ENCODE measurements at places on chromosomes 11 and 22. TPM values are rescaled to one million over a fixed set of nuclear protein-coding genes. Genes with fewer than 3 reads are reported as not detected.

POTEH gene
- total RNA-seq, result not detected

DNA sequence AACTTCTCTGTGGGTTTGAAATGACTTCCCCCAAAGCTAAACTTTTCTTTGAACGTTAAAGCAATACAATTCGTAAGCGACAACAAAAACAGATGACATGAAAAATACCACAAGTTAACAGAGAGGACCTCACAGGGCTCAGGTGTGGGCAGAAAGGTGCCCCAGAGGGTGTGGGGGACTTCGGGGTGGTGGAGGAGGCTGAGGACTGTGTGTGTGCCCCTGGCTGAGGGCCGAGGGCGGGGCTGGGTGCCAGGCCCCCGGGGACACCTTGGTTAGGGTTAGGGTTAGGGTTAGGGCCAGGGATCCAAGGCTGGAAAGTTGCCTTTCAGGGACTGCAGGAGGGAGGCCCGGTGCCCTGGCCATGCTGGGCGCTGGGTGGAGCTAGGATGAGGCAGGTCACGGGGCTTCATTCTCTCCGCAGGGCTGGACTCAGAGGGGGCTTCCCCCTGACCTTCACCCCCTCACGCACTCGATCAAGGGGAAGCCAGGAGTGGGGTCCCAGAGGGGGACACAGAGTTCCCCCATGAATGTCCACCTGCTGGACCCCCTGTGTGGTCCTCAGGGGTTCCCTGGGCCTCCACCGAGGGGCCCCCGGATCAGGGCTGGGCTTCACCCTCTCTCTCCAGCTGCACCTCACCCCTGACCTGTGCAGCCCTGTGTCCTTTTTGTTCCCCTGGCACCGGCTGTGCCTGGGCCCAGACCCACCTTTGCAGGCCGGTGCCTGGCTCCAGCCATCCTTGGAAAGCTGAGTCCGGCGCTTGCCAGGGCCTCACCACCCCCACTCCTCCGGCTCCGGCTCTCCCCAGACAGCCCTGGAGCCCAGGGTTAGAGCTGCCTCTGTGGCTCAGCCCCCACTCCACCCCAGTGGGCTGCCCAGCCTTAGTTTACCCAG is 7.0 kb downstream of the TNNI2 start:
- peak; percentile 23 for DNase-seq

DNA sequence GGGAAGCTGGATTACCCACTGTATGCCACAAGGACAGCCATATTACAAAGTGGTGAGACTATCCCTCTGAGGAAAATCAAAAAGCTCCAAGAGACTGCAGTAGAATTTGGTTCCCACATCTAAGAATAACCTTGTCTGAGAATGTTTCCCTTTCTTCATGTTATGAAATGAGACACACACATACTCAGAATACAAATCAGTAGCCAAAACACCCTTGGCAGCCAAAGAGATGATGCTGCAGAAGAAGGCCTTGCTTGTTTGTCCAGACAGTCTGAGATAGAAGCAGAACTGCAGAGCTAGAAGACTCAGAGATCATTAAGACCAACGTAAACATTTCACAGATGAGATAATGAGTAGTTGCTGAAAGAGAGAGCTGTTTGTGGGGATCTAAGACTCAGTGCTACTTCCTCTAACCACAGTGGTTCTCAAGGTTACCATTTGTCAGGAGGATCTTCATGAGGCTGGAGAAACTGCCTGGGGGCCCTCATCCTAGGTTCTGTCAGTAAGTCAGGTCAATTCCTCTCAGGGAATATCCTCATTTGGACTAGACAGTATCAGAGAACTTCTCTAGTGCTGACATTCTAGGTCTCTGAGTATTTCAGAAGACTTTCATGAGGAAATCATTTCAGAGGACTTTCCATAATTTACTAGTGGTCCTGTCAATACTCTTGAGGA is 38.9 kb downstream of the RELT start:
- no peak for DNase-seq

GRCh38 chr22:42227435-42227834 is 43.0 kb downstream of the TCF20 start:
- no peak for DNase-seq

OR52A5 gene
- total RNA-seq, result not detected

- no peak for DNase-seq
These were observed 15.8 kb downstream of the CYB5R2 start for GRCh38 chr11:7657306-7658025.

DNA sequence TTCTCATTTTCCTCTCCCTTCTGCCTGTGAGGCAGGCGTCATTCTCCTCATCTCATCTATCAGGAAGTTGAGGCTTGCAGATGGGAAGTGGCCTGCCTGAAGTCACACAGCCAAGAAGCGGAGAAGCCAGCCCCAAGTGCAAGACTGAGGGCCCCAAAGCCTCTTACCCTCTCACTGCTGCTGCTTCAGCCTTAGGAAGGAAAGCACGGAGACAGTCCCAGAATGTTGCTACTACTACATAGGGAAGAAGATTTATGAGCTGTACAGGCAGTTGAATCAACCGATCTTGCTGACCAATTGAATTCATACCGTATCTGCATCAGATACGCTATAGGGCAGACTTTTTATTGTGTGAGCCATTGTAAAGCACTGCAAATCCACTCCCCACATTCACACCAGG is 89.0 kb downstream of the CWC15 start:
- DNase-seq, result no peak

PIWIL4 gene
- 5.0 TPM for total RNA-seq

DNA sequence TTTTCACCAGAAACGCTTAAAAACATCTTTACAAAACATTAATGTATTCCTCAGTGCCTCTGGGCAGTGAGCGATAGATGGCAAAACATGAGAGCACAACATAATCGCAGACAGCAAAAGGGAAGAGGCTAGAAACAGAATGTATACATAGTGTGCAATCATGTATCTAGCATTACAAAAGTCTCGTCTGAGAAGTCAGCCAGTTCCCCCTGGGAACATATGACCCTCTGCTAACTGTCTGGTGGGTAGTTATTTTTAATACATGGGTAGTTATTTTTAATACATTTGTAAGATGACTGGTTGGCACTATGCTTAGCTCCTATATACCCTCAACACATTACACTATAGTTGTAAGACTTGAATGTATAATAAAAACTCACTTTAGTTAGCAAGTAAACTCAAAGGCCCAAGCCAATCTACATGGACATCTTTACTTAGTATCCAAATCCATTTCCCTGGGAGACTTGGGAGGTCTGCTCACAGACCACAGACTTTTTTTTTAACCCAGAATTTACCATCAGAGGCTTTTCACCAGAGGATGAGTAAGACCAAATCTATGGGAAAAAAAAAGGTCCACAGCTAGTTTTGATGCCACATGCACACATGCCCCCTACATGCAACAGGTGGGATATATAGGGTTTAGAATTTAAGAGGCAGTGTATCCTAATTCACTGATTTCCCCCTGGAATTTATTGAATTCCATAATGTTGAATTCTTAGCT is 71.7 kb downstream of the AMBRA1 start:
- DNase-seq, result no peak

- no peak for DNase-seq
These were observed 8.5 kb downstream of the MRPL16 start for GRCh38 chr11:59801981-59802638.

PGR gene
- 5.5 TPM for total RNA-seq

GRCh38 chr11:123221096-123221561 is 26.1 kb upstream of the CLMP start:
- DNase-seq, result no peak

Data from mucosa of descending colon (tissue), 3 donors.